ENCODE measurements at places on chromosomes 5 and 9.

DNA sequence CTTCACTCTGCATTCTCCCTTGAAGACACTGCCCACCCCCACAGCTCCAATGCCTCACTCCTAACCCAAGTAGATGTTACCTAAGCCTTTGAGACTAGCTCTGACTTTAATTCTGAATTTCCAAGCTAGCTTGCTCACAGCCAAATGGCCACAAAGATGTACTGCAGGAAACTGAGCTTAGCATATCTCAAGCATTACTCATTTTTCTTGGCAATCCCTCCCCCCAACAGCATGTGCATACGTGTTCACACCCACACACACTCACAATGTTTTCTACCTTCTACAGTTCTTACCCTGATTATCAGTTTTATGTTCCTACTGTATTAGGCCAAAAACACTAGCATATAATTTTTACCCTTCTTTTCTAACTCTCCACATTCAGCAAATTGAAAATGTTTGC, 13.7 kb upstream of the GRIA1 start:
- no peak overlapping the region for H3K27ac ChIP-seq
- no peak for DNase-seq
- no peaks in the 10 kb centered on the region for H3K36me3 ChIP-seq
- no peak overlapping the region for H3K4me3 ChIP-seq

DNA sequence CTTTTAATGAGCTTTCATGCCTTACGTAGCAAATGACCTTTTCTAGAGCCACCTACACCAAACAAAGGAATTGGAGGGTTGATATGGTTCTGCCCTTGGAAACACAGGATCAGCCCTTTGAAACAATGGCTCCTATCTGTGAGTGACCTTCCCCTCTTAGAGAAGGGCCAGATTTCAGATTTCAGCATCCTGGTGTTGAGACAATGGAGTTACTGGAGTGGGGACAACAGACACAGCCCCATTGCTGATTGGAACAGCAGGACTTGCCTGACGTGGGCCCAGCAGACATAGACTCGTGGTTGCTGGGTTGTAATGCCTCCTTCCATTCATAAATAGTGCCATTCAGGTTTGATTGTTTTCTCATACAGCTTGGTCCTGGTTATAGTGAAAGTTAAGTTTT, 96.0 kb downstream of the GALNT10 start:
- no peaks in the 10 kb centered on the region for H3K27me3 ChIP-seq
- no peak overlapping the region for H3K4me3 ChIP-seq
- H3K4me1 ChIP-seq, result peaks cover 23% of the 10 kb centered on the region
- peak; percentile 58 for DNase-seq
- H3K36me3 ChIP-seq, result no peaks in the 10 kb centered on the region

- H3K27me3 ChIP-seq, result no peaks in the 10 kb centered on the region
- no peak overlapping the region for H3K27ac ChIP-seq
- no peaks in the 10 kb centered on the region for H3K4me1 ChIP-seq
- no peak for DNase-seq
- no peaks in the 10 kb centered on the region for H3K36me3 ChIP-seq
- no peak overlapping the region for H3K4me3 ChIP-seq
Measured at GRCh38 chr5:74155501-74155900, 485.0 kb downstream of the ENC1 start.

DNA sequence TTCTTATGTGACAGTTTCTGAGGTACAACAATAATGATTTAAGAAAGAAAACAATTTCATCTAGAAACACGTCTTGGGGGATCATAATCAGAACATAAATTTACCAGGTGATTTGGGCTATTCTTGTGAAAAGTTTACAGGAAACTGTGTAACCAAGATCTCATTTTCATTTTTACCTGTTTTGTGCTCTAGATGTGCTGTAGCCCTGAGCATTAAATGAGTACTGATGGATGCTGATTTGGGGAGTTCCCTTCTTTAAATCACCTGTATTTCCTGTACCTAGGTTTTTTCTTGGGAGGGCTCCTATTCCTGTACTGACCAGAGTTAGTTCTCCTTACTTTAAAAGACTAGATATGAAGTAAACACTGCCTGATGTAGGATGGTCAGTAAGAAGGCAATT, 12.7 kb downstream of the MATR3 start:
- peaks cover 100% of the 10 kb centered on the region for H3K4me1 ChIP-seq
- H3K27me3 ChIP-seq, result no peaks in the 10 kb centered on the region
- DNase-seq, result no peak
- H3K27ac ChIP-seq, result no peak overlapping the region

DNA sequence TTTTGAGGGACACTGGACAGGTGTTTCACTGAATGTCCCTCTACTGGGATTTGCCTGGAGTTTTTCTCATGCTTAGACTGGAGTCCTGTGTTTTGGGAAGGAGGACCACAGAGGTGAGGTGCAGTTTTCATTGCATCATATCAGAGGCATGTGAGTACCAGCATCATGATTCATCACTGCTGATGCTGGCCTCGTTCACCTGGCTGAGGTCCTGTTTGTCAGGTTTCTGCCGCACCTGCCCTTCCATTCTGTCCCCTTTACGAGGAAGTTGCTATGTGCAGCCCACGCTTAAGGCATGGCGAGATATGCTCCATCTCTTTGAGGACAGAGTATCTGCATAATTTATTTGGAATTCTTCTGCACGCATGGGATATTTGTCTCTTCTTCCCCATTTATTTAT, 162.1 kb downstream of the TENT4A start:
- H3K27me3 ChIP-seq, result no peaks in the 10 kb centered on the region
- DNase-seq, result peak; percentile 49
- no peaks in the 10 kb centered on the region for H3K4me1 ChIP-seq
- no peaks in the 10 kb centered on the region for H3K36me3 ChIP-seq

DNA sequence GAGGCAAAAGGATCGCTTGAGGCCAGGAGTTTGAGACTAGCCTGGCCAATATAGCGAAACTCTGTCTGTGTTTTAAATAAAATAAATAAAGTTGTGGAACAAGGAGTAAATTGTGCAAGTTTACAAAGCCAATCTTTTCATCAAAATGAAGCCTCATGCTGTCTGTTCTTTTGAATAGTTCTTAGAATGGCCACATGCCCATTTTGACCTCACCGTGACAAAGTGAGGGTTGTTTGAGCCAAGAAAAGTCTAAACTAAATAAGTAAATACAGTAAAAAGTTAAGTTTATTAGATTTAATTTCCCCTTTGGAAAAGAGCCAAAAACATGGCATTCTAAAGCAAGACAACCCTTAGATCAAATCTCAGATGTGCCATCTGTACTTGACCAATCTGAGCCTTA, 165.7 kb downstream of the NDUFS4 start:
- H3K4me1 ChIP-seq, result no peaks in the 10 kb centered on the region
- H3K36me3 ChIP-seq, result no peaks in the 10 kb centered on the region
- DNase-seq, result no peak
- H3K4me3 ChIP-seq, result no peak overlapping the region
- H3K27ac ChIP-seq, result no peak overlapping the region
- H3K27me3 ChIP-seq, result no peaks in the 10 kb centered on the region

GRCh38 chr5:54281960-54282692, 28.2 kb downstream of the ARL15 start:
- H3K36me3 ChIP-seq, result no peaks in the 10 kb centered on the region
- peaks cover 11% of the 10 kb centered on the region for H3K4me1 ChIP-seq
- no peak for DNase-seq
- no peak overlapping the region for H3K4me3 ChIP-seq
- no peak overlapping the region for H3K27ac ChIP-seq

GRCh38 chr9:26112724-26113123, 434.5 kb upstream of the TUSC1 start:
- no peaks in the 10 kb centered on the region for H3K4me1 ChIP-seq
- no peak for DNase-seq
- H3K27ac ChIP-seq, result no peak overlapping the region
- no peak overlapping the region for H3K4me3 ChIP-seq
- no peaks in the 10 kb centered on the region for H3K36me3 ChIP-seq

GRCh38 chr5:109192027-109192426, 217.7 kb downstream of the PJA2 start:
- no peaks in the 10 kb centered on the region for H3K36me3 ChIP-seq
- H3K4me1 ChIP-seq, result peaks cover 6% of the 10 kb centered on the region
- H3K27ac ChIP-seq, result no peak overlapping the region
- H3K27me3 ChIP-seq, result no peaks in the 10 kb centered on the region
- no peak for DNase-seq
- no peak overlapping the region for H3K4me3 ChIP-seq

GRCh38 chr5:142680605-142681259, 5.2 kb downstream of the FGF1 start:
- no peaks in the 10 kb centered on the region for H3K36me3 ChIP-seq
- H3K4me1 ChIP-seq, result peaks cover 14% of the 10 kb centered on the region
- H3K27me3 ChIP-seq, result no peaks in the 10 kb centered on the region

DNA sequence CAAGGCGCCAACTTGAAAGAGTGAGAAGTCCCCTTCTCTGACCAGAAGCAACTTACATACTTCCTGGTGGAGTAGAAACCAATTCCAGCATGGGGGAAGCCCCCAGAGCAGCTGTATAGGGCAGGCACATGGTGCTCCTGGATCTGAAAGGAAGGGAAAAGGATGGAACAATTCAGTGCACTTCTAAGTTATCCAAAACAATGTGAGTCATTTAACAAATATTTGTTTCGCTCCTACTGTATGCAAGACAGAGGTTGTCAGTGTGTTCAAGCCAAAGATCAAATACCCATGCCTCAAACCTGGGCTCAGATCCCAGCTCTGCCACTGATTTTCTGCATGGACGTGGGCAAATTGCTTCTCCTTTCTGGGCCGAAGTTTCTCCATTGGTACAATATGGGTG, 67.1 kb downstream of the LHX2 start:
- H3K4me3 ChIP-seq, result no peak overlapping the region
- H3K4me1 ChIP-seq, result no peaks in the 10 kb centered on the region
- no peaks in the 10 kb centered on the region for H3K27me3 ChIP-seq
- no peaks in the 10 kb centered on the region for H3K36me3 ChIP-seq
- DNase-seq, result no peak

- H3K27me3 ChIP-seq, result no peaks in the 10 kb centered on the region
- no peak for DNase-seq
- no peak overlapping the region for H3K27ac ChIP-seq
Measured at GRCh38 chr9:7980041-7980440, 180.5 kb upstream of the DMAC1 start.

DNA sequence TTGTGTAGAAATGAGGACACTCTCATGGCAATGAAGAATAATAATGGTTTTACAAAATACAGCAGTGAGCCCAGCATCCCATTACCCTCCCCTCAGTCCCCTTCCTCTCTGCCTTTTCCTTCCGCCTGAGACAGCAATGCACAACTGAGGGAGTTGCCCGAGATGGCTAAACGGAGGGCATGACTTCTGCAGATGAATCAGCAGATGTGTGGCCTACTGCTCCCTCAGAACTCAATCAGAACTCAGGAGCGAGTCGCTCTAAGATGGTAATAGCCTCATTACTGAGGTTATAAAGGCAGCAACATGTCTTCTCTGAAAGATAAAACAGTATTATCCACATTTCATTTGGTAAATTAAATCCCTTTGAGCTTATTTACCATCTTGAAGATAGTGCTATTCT, 326.6 kb downstream of the ENC1 start:
- DNase-seq, result no peak
- H3K4me1 ChIP-seq, result no peaks in the 10 kb centered on the region
- H3K27me3 ChIP-seq, result no peaks in the 10 kb centered on the region
- H3K27ac ChIP-seq, result no peak overlapping the region
- H3K36me3 ChIP-seq, result no peaks in the 10 kb centered on the region

DNA sequence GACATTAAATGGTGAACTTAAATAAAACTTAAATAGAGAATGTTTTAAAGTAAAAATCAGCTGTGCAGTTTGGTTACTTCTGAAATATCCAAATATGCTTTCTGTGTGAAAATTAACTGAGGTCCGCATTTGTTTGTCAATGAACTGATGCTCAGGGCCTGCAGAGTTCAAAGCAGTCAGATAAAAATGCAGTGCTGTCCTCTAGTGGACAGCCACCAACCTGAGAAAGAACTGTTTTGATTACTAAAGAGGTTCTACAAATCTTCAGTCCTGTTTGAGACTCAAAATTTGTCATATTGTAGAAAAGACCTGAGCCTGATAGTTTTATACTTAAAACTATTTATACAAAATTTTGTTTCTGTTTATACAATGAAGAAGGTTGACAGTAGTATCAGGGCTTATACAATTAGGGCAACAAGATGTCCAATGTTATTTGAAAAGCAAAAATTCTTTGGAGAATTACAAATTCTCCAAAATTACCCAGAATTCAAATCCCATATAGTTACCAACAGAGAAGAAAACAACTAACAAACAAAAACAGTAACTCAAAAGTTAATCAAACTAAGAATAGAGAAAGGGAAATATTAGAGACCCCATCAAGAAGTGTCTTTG, 232.3 kb upstream of the TBCA start:
- no peak overlapping the region for H3K4me3 ChIP-seq
- H3K27me3 ChIP-seq, result no peaks in the 10 kb centered on the region
- no peaks in the 10 kb centered on the region for H3K36me3 ChIP-seq

DNA sequence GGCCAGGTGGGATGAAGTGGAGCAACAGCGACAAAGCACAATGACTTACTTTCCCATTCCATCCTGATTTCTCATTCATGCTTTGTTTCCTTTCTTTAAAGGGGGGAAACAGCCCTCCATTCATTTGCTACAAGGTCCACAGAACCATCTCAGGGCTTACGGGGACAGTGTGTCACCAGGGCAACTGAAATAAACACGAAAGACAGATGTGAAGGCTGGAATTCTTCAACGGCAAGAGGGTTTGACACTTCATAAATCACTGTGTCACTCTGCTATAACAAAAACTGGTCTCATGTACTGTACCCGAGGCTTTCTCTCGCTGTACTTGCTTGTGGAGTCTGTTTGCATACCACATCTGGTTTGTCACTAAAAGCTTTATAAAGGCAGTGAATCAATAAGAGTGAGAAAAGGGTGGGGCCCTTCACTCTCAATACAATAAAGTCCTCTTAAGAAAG, 150.8 kb downstream of the EFNA5 start:
- H3K27me3 ChIP-seq, result no peaks in the 10 kb centered on the region
- no peak overlapping the region for H3K27ac ChIP-seq
- DNase-seq, result no peak
- H3K4me3 ChIP-seq, result no peak overlapping the region
- H3K4me1 ChIP-seq, result peaks cover 14% of the 10 kb centered on the region

DNA sequence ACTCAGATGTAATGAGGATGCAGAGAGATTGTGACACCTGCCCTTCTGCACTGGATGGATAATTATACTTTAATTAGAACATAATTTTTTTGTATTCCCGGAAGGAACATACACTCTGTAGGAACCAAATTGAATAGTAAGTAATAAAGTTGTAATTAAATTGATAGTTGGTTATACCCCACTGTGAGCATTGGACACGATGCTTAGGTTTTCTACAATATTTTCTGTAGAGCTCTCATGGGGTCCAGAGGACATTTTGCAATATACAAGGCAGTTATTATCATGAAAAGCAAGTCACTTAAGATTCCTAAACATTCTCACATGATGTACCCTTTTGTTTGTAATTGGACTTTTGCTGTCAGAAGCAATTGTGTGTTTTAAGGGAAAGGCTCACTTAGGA, 63.4 kb downstream of the DIRAS2 start:
- H3K4me1 ChIP-seq, result no peaks in the 10 kb centered on the region
- H3K4me3 ChIP-seq, result no peak overlapping the region

Data from vagina (tissue), 2 donors.